ENCODE measurements at places on chromosomes 5 and 9. TPM values are rescaled to one million over a fixed set of nuclear protein-coding genes. Genes with fewer than 3 reads are reported as not detected.

The TPPP gene
- total RNA-seq = 9.8 TPM

The CLIC3 gene
- 3.8 TPM for total RNA-seq

The ACTBL2 gene
- not detected for total RNA-seq

DNA sequence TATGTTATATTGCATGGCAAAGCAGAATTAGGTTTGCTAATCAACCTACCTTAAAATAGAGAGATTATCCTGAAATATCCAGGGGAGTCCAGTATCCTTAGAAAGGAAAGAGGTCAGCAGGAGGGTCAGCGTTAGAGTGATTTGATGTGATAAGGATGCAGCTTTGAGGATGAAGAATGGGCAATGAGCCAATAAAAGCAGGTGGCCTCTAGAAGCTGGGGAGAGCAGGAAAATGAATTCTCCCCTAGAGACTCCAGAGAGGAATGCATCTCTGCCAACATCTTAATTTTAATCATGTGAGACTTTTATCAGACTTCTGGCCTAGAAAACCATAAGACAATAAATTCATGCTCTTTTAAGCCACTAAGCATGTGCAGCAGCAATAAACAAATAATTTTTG, 65.7 kb upstream of the SYK start:
- no peaks in the 10 kb centered on the region for H3K4me1 ChIP-seq
- no peak overlapping the region for H3K27ac ChIP-seq
- H3K36me3 ChIP-seq = no peaks in the 10 kb centered on the region
- no peak overlapping the region for H3K4me3 ChIP-seq
- DNase-seq = no peak
- no peaks in the 10 kb centered on the region for H3K27me3 ChIP-seq

GRCh38 chr9:98998441-98999151, 54.9 kb downstream of the COL15A1 start:
- H3K27ac ChIP-seq = no peak overlapping the region
- H3K36me3 ChIP-seq = no peaks in the 10 kb centered on the region
- DNase-seq = peak; percentile 89
- no peaks in the 10 kb centered on the region for H3K4me1 ChIP-seq
- H3K27me3 ChIP-seq = no peaks in the 10 kb centered on the region
- H3K4me3 ChIP-seq = no peak overlapping the region

GRCh38 chr5:133321286-133321832, 269.5 kb downstream of the HSPA4 start:
- no peaks in the 10 kb centered on the region for H3K27me3 ChIP-seq
- H3K4me3 ChIP-seq = no peak overlapping the region
- H3K36me3 ChIP-seq = no peaks in the 10 kb centered on the region
